Sigmoid colon (tissue), 7 donors: ENCODE measurements at places on chromosomes 12 and 14. TPM values are rescaled to one million over a fixed set of nuclear protein-coding genes. Genes with fewer than 3 reads are reported as not detected.

- no peak overlapping the region for H3K4me3 ChIP-seq
- H3K27ac ChIP-seq: no peak overlapping the region
- DNase-seq: no peak
- no peaks in the 10 kb centered on the region for H3K36me3 ChIP-seq
- H3K4me1 ChIP-seq: no peaks in the 10 kb centered on the region
Observed at GRCh38 chr12:58291106-58291505, 349.7 kb downstream of the ATP23 start.

DNA sequence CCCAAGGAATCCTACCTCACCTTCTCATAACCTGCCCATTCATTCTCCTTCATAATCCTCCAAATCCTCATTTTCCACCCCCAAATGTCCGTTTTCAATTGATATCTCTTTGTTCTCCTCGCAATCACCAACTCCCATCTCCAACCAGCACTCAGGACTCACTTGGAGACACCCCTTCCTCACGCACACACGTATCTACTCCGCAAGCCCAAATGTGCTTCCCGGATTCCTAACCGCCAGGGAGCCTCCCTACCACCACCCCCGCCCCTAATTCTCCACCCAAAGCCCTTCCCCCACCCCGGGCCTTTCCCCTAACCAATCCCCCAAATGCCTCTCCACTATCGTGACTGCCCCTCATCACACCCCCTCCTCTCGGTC is 304 bp downstream of the KCTD10 start:
- no peaks in the 10 kb centered on the region for H3K27me3 ChIP-seq
- peaks cover 55% of the 10 kb centered on the region for H3K4me1 ChIP-seq
- no peak for DNase-seq

DNA sequence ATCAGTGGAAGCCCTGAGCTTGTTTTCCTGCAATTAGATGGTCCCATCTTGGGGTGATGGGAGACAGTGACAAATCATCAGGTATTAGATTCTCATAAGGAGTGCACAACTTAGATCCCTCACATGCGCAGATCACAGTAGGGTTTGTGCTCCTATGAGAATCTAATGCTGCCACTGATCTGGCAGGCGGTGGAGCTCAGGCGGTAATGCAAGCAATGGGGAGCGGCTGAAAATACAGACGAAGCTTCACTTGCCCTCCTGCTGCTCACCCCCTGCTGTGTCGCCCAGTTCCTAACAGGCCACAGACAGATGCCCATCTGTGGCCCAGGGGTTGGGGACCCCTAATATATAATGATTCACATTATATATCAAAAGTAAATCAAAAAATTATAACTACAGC is 258.8 kb upstream of the USP15 start:
- H3K4me1 ChIP-seq: no peaks in the 10 kb centered on the region
- no peaks in the 10 kb centered on the region for H3K27me3 ChIP-seq
- no peaks in the 10 kb centered on the region for H3K36me3 ChIP-seq
- no peak overlapping the region for H3K27ac ChIP-seq
- H3K4me3 ChIP-seq: no peak overlapping the region
- no peak for DNase-seq

GRCh38 chr14:93543766-93544165 is 113.0 kb downstream of the UNC79 start:
- no peak overlapping the region for H3K4me3 ChIP-seq
- H3K27me3 ChIP-seq: no peaks in the 10 kb centered on the region
- DNase-seq: no peak
- H3K27ac ChIP-seq: no peak overlapping the region
- H3K36me3 ChIP-seq: no peaks in the 10 kb centered on the region

DNA sequence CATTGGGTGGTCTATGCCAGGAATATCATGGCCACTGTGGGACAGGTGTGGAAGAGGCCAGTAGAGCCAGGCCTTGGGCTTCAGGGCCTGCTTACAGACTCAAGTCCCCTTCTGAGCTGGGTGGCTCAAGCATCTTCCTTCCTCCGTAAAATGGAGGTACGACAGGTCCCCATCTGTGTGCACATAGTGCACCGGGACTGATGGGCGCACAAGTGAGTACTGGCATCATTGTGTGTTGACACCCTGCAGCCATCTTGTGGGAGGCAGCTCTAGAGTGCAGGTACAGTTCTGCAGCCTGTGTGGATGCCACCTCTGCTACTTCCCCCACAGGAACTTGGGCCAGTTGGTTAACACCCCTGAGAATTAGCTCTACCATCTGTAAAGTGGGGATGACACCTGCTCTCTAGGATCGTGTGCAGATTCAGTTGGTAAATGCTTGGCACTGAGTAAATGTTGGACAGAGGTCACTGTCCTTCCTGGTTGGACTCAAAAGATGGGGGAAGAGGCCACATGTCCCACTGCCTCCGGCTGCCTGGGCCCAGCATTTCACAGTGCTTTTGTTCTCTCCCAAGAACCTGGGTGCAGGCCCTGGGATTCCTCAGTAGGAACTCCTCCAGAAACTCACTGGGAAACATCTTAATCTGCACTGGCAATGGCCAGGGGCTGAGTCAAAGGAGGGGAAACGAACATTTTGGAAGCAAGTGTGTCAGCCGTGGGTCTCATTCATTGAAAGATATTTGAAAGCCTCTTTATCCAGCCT is 70.6 kb downstream of the C14orf132 start:
- DNase-seq: no peak
- H3K4me3 ChIP-seq: no peak overlapping the region
- H3K27me3 ChIP-seq: no peaks in the 10 kb centered on the region
- H3K27ac ChIP-seq: no peak overlapping the region
- no peaks in the 10 kb centered on the region for H3K36me3 ChIP-seq

- DNase-seq: no peak
- H3K36me3 ChIP-seq: no peaks in the 10 kb centered on the region
- peak overlapping the region; percentile 25 for H3K27ac ChIP-seq
- no peak overlapping the region for H3K4me3 ChIP-seq
- H3K4me1 ChIP-seq: no peaks in the 10 kb centered on the region
Observed at GRCh38 chr14:88129306-88130056, 124.5 kb downstream of the GPR65 start.

DNA sequence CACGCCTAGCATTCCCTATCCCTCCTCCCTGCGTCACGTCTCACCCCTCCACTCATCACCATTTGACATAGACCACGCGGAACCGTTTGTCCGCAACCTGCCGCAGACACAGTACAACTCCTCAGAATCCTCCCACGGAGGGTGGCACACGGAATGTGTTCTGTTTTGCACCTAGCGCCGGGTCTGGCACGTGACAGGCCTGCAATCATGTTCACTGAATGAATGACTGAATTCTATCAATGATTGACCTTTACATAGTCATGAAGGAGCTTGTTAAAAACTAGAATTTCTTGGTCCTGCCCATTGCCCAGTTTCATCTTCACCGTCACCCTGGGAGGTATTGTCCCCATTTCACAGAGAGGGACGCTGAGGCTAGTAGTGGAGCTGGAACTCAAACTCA is 4.7 kb downstream of the SLC6A12 start:
- peaks cover 75% of the 10 kb centered on the region for H3K27me3 ChIP-seq
- no peak overlapping the region for H3K4me3 ChIP-seq
- H3K36me3 ChIP-seq: no peaks in the 10 kb centered on the region

The ZDHHC22 gene
- 0.95 TPM for total RNA-seq

The CLEC4C gene
- total RNA-seq: not detected

The MMP17 gene
- total RNA-seq: 3.6 TPM

The HOTAIR gene
- total RNA-seq: not detected

The SLC6A13 gene
- not detected for total RNA-seq

The THTPA gene
- total RNA-seq: 30.6 TPM
